NB4 (cell line): ENCODE measurements at places on chromosomes 16 and 17.

- DNase-seq = peak; percentile 76
Observed at GRCh38 chr17:47199627-47200324, 9.4 kb upstream of the MYL4 start.

DNA sequence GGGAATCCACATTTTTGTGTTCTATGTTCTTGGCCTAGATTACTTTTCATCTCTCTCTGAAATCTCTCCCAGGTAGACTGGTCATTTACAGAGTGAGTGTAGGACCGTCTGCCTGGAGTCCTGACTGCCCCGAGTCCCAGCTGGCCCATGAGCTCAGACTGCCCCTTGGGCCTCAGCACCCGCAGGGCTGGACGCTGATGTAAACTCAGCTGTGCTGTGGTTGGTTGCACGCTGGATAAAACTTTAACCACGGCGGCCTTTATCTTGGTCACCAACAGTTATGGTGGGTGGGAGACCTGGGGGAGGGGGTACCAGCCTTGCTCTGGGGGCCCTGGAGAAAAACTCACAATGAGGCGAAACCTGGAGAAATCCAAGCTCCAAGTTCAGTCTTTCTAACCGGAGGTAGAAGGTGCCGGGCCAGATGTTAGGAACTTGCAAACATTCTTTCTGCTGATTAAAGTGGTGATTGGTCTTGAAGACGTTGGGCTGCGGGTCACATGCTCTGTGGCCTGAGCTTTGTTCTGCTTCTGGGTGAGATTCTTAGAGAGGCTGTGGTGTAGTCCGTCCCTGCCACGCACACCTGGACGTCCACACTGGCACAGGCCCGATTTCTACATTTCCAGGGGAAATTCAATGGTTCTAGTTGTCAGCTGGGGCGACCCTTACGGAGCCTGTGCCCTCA, 6.9 kb downstream of the METRNL start:
- DNase-seq = no peak

DNA sequence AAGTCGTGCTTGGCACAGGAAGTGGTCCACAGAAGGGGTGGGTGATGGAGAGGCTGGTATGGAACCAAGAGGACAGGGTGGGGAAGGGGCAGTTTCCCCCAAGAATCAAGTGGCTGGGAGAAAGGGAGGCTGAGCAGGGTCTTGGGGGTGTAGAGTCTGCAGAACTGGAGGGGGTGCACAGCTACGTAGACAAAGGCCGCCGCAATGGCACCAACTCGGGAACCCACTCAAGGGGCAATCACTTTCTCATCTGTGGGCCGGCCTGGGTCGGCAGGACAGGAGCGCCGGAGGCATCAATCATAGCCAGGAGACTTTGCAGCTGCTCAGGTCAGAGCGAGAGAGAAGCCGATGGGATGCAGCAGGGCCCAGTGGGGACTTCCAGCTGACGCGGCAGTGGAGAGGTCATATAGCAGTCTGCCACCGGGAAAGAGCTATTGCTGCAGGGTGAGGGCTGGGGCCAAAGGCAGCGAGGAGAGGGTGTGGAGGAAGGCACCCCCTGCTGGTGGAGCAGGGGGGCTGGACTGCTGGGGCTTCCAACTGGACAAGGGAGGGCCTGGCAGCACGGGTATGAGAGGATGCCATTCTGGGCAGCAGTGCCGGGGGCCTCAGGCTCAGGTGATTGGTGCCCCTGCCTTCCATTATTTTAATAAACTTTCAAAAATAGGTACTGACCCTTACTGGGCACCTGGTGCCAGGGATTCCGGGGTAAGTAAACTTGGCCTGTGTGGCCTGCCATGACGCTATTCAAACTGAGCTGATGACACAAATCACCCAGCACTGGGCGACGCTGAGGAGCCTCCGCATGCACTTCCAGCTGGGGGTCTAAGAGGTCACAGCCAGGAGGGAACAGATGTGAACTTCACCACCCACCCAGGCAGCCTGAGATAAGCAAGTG, 52.5 kb upstream of the MTSS2 start:
- DNase-seq = peak; percentile 88

GRCh38 chr17:64575431-64575830, 68.7 kb downstream of the CEP95 start:
- DNase-seq = no peak

- no peak for DNase-seq
Observed at GRCh38 chr17:82754297-82755208, 2.7 kb downstream of the TBCD start.

GRCh38 chr16:66653581-66654350, 42.8 kb downstream of the CMTM4 start:
- peak; percentile 62 for DNase-seq

- DNase-seq = no peak
Observed at GRCh38 chr16:4218202-4218601, 23.7 kb downstream of the SRL start.

DNA sequence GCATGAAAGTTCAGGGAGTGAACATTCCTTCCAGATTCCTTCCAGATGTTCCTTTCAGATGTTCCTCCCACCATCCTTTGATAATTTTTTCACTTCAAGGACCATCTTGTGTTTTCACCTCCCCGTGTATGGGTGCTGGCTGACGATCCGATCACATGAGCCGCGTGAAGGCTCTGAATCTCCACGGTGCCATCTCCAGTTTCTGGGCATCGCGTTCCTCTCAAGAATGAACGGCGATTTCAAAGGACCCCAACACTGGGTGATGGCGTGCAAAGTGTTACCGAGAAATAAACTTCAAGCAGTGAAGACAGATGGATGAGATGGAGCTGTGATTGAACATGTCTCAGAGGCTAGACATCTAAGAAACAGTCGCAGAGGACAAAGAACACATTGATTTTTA, 245.3 kb downstream of the GSG1L start:
- DNase-seq = no peak

DNA sequence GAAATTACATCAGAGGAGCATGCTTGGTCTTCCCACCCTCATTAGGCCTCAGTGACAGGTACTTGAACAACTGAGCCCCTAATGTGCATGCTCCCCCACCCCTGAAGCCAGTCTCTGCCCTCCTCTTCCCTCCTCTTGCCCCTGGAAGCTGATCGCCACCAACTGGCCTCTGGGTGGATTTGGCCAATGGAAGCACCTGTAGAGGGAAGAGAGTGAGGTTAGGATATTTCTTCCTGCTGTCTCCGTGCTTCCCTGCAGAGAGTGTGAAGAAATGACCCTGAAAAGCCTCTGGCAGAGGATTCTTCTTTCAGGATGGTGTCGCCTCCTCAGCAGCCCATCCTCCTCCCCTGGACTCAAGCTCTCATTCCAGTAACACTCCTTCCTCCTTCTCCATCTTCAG, 5.9 kb upstream of the CBLN1 start:
- no peak for DNase-seq

DNA sequence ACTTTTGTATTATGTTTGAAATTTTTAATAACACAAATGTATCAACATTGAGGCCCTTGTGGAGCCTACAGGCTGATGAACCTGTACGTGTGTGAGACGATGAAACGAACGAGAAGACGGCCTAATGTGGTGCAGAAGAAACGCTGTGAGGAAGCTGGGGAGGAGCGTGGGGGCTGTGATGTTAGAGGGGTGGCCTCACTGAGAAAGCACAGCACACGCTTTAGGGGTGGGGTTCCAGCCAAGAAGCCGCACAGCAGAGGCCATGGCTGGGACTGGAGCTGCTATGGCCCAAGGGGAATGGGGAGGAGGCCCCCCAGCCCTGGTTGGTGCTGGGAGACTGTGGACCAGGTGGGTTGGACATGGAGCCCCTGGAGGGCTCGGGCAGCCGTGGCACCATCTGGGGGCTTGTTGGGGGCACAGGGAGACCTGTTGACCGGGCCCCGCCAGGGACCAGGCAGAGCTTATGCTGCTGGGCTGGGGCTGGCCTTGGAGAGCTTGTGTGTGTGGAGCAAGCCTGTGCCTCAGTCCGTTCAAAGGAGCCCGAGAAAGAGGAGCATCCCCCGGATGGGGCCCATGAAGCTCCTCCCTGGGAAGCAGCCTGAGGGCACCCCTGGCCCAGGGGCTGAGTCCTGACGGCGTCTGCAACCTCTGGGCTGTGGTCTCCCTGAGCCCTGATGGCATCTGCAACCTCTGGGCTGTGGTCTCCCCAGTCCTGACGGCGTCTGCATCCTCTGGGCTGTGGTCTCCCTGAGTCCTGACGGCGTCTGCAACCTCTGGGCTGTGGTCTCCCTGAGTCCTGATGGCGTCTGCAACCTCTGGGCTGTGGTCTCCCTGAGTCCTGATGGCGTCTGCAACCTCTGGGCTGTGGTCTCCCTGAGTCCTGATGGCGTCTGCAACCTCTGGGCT, 44.7 kb downstream of the METRNL start:
- peak; percentile 41 for DNase-seq

DNA sequence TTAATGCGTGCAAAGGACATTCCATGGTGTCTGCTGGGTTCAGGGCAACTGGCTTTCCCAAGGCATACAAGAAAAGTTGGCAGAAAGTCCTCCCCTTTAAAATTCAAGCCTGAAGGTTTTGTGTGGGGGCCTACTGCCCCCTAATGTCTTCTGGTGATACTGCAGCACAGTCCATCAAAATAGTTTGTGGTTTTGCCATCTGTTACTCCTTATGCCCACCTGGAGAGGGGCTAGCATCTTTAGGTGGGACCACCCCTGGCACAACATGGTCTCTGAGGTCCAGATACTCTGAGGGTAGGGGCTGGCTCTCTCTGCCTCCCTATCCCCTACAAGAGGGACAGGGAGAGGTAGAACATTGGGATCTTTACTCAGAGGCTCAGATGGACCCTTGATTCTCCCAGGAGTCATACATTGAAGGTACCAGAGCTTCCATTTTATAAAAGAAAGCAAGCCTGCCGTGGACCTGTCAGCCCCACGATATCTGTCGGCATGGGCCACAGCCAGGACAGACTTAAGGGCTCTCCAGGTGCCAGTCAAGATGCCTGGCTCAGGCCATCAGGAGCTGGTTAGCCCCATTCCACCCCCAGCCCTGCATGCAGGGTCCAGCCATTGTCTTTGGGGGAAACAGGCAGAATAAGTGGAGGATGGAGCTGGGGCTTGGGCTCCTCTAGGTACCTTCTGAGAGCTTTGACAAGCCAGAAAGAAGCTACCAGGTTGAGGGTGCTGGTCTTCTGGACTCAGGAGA, 6.3 kb downstream of the ESRP2 start:
- peak; percentile 64 for DNase-seq
